ENCODE measurements at places on chromosomes 2 and 18.

DNA sequence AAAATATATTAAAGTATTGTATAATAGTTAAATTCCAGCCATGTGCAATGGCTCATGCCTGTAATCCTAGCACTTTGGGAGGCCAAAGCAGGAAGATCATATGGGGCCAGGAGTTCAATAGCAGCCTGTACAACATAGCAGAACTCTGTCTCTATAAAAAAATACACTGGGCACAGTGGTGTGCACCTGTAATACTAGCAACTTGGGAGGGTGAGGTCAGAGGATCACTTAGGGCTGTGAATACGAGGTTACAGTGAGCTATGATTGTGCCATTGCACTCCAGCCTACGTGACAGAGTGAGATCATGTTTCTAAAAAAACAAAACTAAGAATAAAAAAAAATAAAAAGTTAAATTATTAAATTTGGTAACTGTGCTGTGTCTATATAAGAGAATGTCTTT lies 36.1 kb downstream of the ZRANB3 start:
- no peak for DNase-seq

- no peak for DNase-seq
Observed at GRCh38 chr18:45328296-45328695, 287.0 kb upstream of the SLC14A2 start.

- no peak for DNase-seq
Observed at GRCh38 chr18:78720456-78721237, 259.0 kb upstream of the SALL3 start.

DNA sequence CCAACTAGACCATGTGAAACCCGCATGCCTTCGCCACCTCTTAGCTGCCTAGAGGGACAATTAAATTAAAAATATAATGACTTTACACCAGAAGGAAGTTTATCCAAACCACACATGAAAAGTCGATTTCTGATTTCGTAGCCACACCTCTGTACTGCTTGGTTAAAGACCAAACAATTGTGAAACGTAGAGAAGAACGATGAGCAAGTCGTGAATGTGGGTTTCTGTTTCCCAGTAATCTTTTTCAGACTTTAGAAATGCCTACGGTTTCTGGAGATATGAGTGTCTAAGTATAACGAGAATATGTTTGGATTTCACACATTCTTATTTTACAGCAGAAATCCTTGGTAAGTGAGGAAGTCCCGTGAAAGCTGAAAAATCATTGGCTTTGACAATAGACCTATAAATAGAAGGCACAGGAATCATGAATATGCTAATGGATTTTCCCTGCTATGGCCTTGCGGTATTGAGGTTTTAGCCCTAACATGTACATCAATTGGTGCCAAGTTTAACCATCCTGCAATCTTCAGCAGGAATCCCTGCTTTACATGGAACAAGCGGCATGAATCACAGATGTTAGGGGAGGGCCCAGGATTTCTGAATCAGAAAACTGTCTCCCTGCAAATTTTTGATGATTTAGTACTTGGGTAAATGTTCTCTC lies 105.6 kb downstream of the TTC32 start:
- no peak for DNase-seq

DNA sequence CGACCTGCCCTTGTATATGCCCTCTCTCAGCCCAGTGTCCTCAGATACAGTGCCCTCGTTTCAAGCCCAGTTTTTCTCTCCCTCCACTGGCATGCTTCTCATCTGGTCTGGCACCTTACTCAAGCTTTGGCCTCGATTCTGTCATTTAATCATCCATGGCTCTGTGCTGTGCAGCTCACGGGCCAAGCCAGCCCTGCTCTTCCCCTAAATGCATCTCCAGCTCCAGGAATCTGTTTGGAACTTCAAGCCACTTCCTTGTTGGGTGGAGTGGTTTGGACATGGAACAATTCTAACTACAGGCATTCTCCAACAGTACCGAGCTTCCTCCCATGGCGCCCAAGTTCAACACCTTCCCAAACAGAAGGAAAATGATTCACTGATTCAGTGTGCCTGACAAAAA lies 76.7 kb upstream of the ZNF397 start:
- no peak for DNase-seq

DNA sequence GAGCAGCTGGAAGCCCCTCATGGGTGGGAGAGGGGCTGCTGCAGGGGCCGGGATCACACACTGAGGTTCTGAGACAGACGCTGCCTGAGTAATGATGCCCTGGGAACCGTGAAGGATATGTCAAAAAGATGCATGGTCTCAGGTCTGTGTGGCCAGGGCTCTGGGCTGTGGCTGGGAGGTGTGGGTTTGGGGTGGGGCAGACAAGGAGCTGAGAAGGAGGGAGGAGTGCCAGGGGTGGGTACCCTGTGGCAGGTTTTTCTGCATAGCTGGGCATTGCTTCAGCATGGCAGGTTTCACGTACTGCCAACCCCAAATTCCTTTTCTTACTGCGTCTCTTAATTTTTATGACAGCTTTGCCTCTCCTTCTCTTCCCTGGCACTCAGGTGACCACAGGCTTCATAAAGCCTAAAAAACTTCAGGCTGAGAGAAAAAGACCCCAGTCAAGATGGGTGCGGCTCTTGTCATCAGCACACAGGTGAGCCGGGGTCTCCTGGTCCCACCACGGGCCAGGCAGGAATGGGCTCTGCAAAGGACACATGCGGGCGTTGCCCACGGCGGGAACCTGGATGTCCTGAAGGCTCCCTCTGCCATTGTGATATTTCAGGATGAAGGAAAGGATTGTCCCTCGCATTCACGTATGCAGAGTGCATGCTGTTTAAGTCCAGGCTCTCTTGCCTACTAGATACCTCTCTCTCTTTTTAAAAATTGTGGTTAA lies 18.0 kb downstream of the MALL start:
- no peak for DNase-seq

GRCh38 chr2:86392873-86393518 lies 48.2 kb upstream of the KDM3A start:
- no peak for DNase-seq

GRCh38 chr18:51430538-51430937 lies 233.1 kb upstream of the MEX3C start:
- no peak for DNase-seq

DNA sequence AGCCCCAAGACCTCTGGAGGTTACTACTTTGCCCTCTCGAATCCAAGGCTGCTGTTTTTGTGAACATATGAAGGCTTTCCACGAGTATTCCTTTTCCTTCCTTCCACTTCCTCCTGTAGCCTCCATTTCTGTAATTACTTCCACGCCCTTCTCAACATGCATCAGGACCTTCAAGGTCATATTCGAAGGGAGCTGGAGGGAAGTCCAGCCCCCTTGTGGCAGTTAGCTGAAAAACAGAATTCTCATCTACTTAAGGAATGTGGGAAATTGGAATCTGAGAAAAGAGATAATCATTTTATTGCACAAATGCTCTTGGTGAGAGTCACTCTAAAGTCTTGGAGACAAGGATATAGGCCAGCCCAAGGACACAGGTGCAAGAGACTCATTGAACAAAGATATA lies 1000.2 kb downstream of the TDRD15 start:
- no peak for DNase-seq

- no peak for DNase-seq
Observed at GRCh38 chr2:84880395-84880644, 564 bp downstream of the TRABD2A start.

GRCh38 chr18:21163647-21164547 lies 52.3 kb upstream of the ROCK1 start:
- DNase-seq, result no peak

DNA sequence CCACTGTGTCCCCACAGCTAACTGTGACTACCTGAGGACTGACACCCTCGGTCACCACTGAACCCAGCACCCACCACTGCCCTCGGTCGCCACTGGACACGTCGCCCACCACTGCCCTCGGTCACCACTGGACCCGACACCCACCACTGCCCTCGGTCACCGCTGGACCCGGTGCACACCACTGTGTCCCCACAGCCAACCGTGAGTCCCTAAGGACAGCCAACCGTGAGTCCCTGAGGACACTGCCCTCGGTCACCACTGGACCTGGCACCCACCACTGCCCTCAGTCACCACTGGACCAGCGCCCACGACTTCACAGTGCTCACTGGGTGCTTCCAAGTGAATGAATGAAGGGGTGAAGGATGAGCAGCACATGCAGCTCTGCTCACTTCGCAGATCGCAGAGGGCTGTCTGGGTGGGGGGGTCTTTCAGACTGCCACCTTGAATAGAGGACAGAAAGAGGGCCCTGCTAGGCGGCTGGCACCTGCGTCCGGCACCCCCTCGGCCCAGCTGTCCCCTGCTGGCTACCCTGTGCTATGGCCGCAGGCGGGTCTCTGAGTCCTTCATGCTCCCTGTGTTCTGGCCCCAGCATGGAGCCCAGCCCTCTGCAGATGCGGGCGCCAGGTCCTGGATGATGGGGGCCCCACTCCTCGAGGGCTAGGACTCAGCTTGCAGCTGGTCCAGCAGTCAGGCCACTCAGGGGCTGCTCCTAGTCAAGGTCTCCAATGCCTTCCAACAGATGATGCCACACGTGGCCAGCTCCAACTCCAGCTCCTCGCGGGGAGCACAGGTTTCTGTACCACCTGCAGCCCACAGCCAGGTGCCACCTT lies 51.4 kb upstream of the GPC1 start:
- DNase-seq, result no peak

GRCh38 chr2:182207049-182207746 lies 219.6 kb downstream of the PDE1A start:
- DNase-seq, result no peak
